ENCODE measurements at places on chromosomes 12 and 14. TPM values are rescaled to one million over a fixed set of nuclear protein-coding genes. Genes with fewer than 3 reads are reported as not detected.

Gene MGST1
- total RNA-seq: 414 TPM

Gene RNF212B
- total RNA-seq: 1.2 TPM

Gene EIF4B
- total RNA-seq: 811 TPM

Gene ADSS1
- total RNA-seq: 7.9 TPM

Gene WDHD1
- 87.9 TPM for total RNA-seq

Gene VWF
- 0.60 TPM for total RNA-seq

Gene GLIPR1L2
- total RNA-seq: not detected

Gene SLCO1B1
- total RNA-seq: not detected

Gene FZD10
- 0.60 TPM for total RNA-seq

Gene C12orf56
- 1.1 TPM for total RNA-seq

Gene MIP
- not detected for total RNA-seq

Gene LALBA
- not detected for total RNA-seq

Gene GPX2
- 0.30 TPM for total RNA-seq

Gene MIPOL1
- total RNA-seq: 23.9 TPM

Gene EML5
- total RNA-seq: 0.55 TPM

Gene LRP1-AS
- not detected for total RNA-seq

Gene LHX5
- total RNA-seq: 0.47 TPM

Gene ITGA7
- total RNA-seq: 76.4 TPM

Gene ADCY6
- 15.6 TPM for total RNA-seq

Gene NXPH4
- 1.7 TPM for total RNA-seq

Gene HNF1A
- not detected for total RNA-seq

Gene PLXNC1
- total RNA-seq: 1.3 TPM

Gene STAT2
- 44.7 TPM for total RNA-seq

Gene OR6C2
- total RNA-seq: not detected

Gene PLD4
- 0.04 TPM for total RNA-seq

Gene MAP1LC3B2
- 1.5 TPM for total RNA-seq

Gene P3H3
- 42.4 TPM for total RNA-seq

Gene TAMALIN
- 4.1 TPM for total RNA-seq

Gene CCDC177
- total RNA-seq: 2.9 TPM

Gene FCF1
- 84.3 TPM for total RNA-seq

Gene RNU4-1
- 1,786 TPM for total RNA-seq

Gene TSPAN19
- total RNA-seq: not detected

Gene SPTB
- total RNA-seq: 2.7 TPM

Gene CARMIL3
- 9.0 TPM for total RNA-seq

Gene PTGER2
- total RNA-seq: 1.2 TPM

Gene NGB
- total RNA-seq: 0.55 TPM

Gene SLC25A47
- not detected for total RNA-seq

Gene KCNK13
- 0.69 TPM for total RNA-seq
